NCI-H774 (cell line): ENCODE measurements at places on chromosomes 5 and 9.

GRCh38 chr9:101648493-101648892, 53.7 kb upstream of the PPP3R2 start:
- DNase-seq = no peak

- no peak for DNase-seq
Observed at GRCh38 chr9:8364026-8364752, 564.6 kb upstream of the DMAC1 start.

GRCh38 chr5:127187706-127188105, 102.9 kb upstream of the MEGF10 start:
- no peak for DNase-seq

DNA sequence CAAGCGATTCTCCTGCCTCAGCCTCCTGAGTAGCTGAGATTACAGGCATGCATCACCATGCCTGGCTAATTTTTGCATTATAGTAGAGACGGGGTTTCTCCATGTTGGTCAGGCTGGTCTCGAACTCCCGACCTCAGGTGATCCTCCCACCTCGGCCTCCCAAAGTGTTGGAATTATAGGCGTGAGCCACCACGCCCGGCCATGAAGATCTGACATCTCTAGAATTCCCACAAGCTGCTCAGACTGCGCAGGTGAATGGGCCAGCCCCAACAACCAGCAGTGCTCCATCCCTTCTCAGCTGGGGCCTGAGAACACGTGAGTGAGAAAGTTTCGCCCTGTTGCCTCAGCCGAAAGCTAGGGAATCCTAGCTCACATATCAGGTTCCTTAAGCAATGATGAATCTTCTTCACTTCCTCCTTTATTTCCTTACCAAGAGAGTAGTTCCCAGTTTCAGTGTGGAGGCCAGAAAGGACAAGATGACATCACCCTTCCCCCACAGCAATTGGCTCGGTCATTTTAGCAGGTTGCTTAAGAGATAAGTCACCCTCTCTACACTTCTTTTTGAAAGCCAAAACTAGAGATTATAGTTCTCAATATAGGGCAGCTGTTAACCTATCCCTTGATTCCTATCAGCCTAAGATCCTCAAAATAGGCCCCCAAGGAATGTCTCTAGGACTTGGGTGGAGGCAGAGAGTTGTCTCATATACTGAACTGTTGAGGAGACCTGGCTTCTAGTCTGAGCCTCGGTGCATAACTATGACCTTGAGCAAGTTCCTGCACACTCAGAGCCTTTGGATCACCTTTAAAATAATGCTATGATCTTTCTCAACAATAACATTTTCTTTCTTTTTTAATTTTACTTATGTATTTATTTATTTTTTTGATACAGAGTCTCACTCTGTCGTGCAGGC, 23.9 kb upstream of the PPP2CA start:
- no peak for DNase-seq

GRCh38 chr5:150113047-150113744, 26.8 kb upstream of the CSF1R start:
- no peak for DNase-seq

DNA sequence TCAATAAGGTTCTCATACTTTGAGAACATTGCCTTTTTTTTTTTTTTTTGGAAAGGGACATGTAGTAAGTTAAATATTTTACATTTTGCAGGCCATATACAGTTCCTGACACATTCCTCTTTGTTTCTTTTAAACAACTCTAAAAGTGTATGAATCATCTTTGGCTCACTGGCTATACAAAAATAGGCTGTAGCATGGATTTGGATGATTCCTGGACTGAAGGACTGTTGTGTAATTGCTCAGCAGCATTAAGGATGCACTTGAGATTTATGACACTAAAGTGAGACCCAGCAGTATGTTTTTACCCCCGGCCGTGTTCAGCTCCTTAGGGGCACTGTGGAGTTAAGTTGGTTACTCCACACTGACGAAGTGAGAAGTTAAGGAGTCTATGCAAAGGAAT, 41.3 kb downstream of the VPS13A start:
- DNase-seq = no peak

DNA sequence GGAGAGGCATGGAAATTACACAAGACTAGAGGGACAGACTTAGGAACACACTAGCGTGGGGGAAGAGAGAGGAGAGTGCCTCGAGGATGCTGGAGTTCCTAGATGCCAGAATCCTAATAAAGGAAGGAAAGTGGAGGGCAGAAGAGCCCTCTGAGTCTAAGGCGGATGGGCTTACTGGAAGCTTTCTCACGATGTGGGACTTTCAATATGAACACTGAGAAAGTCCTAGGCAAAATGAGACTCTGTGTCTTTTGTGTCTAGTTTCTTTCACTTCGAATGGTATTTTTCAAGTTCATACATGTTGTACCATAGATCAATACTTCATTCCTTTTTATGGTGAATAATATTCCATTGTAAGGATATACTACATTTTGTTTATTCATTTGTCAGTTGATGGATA, 239.4 kb downstream of the NSG2 start:
- no peak for DNase-seq

GRCh38 chr5:176870110-176870591, 29.0 kb downstream of the HK3 start:
- DNase-seq = no peak

GRCh38 chr5:155098433-155098832, 84.9 kb downstream of the KIF4B start:
- DNase-seq = no peak

GRCh38 chr5:66818935-66819328, 222.7 kb downstream of the MAST4 start:
- DNase-seq = no peak

DNA sequence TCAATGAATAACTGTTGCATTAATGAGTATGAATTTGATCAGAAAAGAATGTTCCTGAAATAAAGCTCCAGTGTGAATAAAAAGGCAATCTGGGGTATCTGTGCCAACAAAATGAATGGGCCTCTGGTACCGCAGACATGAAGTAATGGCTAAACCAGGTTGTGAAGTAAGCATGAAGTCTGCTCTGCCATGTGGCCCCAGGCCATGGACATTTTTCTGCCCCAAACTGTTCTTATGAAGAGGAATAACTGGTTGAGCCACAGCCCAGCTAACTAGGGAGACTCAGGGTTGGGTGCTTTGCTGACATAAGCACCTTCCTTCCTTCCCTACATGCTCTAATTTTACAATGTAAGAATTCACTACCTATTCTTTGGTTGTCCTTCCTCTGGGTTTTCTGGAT, 147.4 kb upstream of the LRRTM2 start:
- no peak for DNase-seq

- no peak for DNase-seq
Observed at GRCh38 chr5:167631191-167631590, 660.3 kb upstream of the WWC1 start.

- no peak for DNase-seq
Observed at GRCh38 chr9:70832492-70832891, 288.9 kb downstream of the TRPM3 start.

DNA sequence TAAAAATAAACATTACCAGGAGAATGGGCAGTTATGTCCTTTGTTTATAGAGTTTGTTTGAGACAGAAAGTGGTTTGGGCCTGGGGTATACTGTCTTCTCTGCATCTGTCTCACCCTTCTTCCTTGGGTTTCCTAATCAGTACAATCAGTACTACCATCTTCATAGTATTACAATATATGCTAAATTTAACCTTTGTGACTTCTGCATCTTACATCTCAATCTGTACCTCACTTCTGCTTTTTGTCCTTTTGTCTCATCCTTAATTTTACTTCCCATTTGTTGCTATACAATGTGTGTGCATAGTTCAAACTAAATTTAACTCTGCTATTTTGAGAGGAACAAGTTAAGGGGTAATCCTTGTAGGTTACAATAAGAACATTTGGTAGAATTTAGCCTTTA, 19.6 kb downstream of the FBXO38 start:
- DNase-seq = no peak

DNA sequence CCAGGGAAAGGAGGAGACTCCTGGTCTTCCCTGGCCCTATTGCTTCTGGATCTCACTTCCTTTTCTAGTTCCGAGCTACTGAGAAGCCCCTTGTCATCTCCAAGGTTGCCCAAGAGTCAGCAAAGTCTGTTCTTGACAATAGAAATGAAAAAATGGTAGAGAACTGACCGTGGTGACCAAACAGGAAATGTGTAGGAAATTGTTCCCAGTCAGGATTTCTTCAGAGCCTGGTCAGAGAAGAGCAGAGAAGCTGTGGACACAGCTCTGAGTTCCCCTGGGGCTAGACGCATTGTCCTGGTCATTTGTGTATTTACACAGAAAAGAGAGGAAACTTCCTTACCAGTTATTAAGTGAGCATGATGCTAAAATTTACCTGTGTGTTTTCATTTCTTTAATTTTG, 35.6 kb downstream of the S1PR3 start:
- DNase-seq = no peak

DNA sequence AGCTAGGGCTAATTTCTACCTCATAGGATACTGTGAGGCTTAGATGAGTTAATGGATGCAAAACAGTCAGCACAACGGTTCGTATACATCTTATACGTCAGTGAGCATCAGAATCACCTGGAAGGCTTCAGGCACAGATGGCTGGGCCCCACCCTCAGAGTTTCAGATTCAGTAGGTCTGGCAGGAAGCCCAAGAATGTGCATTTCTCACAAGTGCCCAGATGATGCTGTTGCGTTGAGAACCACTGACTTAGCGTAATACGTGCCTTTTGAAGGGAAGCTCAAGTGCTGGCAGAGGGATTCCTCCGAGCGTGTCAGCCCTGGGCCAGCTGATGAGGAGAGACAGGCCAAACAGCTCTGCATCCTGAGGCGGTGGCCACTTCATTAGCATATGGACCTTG, 117.1 kb upstream of the WWC1 start:
- DNase-seq = no peak

DNA sequence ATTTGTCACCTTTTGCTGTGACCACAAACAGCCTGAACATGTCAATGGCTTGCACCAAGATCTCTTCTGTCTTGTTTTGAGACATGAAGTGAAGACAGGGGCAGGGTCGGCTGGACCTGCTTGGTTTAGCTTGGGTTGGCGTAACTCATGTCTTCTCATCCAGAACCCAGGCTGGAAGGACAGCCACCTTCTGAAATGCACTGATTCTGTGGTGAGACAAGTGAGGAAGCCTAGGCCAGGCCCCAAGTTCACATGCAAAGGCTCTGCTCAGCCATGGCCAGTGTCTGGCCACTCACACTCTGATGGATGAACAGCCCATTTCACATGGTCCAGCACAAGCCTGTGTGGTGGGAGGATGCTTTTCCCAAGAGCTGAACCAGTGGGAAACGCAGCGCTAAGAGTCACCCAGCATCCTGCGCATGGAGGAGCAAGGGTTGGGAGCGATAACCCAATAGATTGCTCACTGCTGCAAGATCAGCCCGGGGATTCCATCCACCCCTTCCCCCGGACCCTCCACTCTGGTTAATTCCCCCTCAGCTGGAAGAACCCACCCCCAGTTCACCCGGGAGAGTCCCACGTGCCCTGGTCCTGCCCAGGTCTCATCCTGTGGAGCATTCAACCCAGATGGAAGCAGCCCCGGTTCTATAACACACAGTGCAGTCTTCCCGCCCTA, 16.2 kb upstream of the MED10 start:
- no peak for DNase-seq

DNA sequence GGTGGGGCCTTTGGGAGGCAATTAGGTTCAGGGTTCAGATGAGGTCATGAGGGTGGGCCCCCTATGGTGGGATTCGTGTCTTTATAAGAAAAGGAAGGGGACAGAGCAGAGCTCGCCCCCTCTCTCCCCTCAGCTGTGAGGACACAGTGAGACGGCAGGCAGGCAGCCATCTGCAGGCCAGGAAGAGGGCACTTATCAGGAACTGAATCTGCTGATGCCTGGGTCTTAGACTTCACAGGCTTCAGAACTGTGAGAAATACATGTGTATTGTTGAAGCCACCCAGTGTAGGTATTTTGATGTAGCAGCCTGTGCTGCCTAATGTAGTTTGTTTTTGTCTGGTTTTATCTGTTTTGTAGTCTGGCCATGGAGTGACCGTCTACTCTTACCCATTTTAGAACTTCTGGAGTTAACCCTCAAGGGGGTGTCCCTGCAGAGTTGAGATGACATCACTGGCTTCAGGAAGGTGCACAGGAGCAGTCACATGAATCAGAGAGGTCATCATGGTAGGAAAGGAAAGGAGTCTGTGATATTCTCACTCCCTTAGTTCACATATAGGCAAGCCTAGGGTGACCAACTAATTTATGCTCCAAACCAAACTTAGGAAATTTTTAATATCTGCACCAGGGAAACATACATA, 71.0 kb downstream of the LRRC70 start:
- DNase-seq = no peak

- DNase-seq = no peak
Observed at GRCh38 chr5:98938464-98938863, 9.7 kb upstream of the CHD1 start.

GRCh38 chr5:57432876-57433275, 49.7 kb downstream of the ACTBL2 start:
- DNase-seq = no peak
